Transverse colon (tissue), 4 donors: ENCODE measurements at places on chromosomes 2 and 18.
A peak's percentile ranks its signal among the peaks of the same experiment; 100 is the strongest.

DNA sequence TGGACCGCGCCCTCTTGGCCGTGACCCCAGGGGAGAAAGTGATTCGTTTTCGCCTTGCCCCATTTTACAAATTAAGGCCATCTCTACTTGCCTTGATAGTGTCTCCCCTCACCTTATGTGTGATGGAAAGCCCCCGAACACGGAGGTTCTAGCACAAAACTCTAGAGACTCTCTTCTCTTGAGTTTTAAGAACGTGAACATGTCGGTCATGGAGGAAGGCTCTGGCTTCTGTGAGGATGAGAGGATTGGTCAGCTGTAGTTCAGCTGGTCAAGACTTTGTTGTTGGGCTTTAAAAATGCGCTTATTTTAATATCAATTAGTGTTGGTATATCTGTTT is 828 bp downstream of the DYNC1I2 start:
- no peak for DNase-seq
- no peaks in the 10 kb centered on the region for H3K27me3 ChIP-seq
- H3K4me1 ChIP-seq: peaks cover 10% of the 10 kb centered on the region
- peak overlapping the region; percentile 85 for H3K27ac ChIP-seq
- peak overlapping the region; percentile 69 for H3K4me3 ChIP-seq
- H3K36me3 ChIP-seq: no peaks in the 10 kb centered on the region

DNA sequence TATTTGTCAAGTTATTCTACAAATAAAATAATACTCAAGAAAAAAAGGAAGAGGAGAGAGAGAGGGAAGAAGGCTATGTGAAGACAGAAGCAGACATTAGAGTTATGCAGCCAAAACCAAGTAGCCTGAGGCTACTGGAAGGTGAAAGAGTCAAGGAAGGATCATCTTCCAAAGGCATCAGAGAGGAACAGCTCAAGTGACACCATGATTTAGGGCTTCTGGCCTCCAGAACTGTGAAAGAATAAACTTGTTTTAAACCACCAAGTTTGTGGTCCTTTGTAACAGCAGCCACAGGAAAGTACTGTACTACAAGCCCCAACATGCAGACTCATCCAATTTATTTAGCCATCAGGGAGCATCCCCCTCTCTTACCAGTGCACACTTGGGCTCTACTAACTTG is 788.5 kb upstream of the LRRTM1 start:
- DNase-seq: no peak
- no peaks in the 10 kb centered on the region for H3K4me1 ChIP-seq
- H3K27ac ChIP-seq: no peak overlapping the region
- H3K27me3 ChIP-seq: no peaks in the 10 kb centered on the region
- no peak overlapping the region for H3K4me3 ChIP-seq
- H3K36me3 ChIP-seq: no peaks in the 10 kb centered on the region

GRCh38 chr2:33441235-33441810 is 35.1 kb upstream of the RASGRP3 start:
- no peaks in the 10 kb centered on the region for H3K36me3 ChIP-seq
- H3K4me3 ChIP-seq: no peak overlapping the region
- no peaks in the 10 kb centered on the region for H3K27me3 ChIP-seq
- no peaks in the 10 kb centered on the region for H3K4me1 ChIP-seq
- peak; percentile 15 for DNase-seq

GRCh38 chr2:197894751-197895274 is 90.4 kb downstream of the PLCL1 start:
- peaks cover 3% of the 10 kb centered on the region for H3K4me1 ChIP-seq
- H3K27me3 ChIP-seq: no peaks in the 10 kb centered on the region
- no peaks in the 10 kb centered on the region for H3K36me3 ChIP-seq
- no peak overlapping the region for H3K27ac ChIP-seq
- H3K4me3 ChIP-seq: no peak overlapping the region
- no peak for DNase-seq

DNA sequence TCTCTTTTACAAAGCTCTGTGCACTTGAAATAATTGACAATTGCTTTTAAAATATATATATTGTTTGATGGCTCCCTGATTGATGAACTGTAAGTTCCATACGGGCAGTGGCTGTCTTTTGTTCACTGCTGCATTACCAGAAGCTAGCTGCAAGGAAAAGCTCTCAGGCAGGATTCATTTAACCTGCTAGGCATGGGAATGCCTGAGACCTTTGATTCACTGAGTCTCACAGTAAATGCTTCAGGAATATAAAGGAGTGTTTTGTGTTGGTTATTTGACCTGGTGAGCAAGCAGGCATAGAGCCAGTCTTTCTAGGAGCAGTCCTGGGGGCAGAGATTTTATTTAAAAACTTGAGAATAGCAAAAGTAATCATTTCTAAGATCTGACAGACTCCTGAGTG is 193.2 kb upstream of the ITGA4 start:
- no peak overlapping the region for H3K4me3 ChIP-seq
- H3K4me1 ChIP-seq: no peaks in the 10 kb centered on the region
- H3K27ac ChIP-seq: no peak overlapping the region
- no peak for DNase-seq
- no peaks in the 10 kb centered on the region for H3K36me3 ChIP-seq

DNA sequence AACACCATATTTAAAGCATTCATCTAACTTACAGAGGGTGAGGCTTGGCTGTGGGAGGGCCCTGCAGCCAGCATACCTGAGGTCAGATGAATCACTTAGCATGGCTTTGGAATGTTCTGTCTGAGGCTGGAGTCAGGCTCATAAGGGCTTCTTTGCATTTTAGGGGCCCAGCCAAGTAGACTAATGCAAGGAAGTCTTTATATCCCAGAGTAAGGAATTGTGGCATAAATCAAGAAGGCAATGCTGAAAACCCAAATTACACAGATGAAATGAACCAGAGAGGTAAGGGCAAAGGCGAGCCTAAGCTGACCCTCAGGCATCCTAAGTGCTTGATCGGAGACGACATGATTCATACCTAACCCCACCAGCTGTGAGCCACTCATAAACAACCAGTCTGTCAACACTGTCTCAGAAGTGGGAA is 383.6 kb downstream of the DCC start:
- DNase-seq: no peak
- no peaks in the 10 kb centered on the region for H3K4me1 ChIP-seq
- H3K4me3 ChIP-seq: no peak overlapping the region
- no peaks in the 10 kb centered on the region for H3K36me3 ChIP-seq

GRCh38 chr2:118097657-118098056 is 9.4 kb downstream of the INSIG2 start:
- no peak overlapping the region for H3K27ac ChIP-seq
- H3K27me3 ChIP-seq: no peaks in the 10 kb centered on the region
- no peaks in the 10 kb centered on the region for H3K36me3 ChIP-seq
- no peak for DNase-seq
- H3K4me3 ChIP-seq: no peak overlapping the region
- H3K4me1 ChIP-seq: no peaks in the 10 kb centered on the region

DNA sequence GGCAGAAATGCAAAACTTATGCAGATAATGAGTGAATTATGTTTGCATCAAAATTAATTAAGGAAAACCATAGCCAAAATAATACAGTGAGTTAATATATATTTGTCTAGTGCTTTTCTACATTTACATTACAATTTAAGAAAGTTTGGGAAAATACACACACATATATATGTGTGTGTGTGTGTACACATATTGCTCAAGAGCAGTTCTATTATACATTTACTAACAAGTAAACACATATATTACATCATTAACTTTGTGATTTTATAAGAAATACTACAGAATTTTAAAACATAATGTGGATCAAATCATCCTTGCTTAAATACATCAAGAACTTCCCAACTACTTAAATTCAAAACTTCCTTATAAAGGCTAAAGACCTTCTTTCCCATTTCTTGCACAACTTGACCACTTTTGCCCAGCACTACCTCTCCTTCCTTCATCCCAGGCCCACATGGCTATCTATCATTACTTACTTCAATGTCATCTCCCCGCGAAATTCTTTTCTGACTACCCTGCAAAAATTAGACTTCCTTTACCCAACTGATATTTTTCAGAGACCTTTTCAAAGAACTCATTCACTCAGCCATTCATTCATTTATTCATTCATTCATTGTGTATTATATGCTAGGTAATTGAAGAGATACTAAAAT is 68.4 kb downstream of the COL5A2 start:
- DNase-seq: no peak
- no peak overlapping the region for H3K4me3 ChIP-seq

- H3K4me1 ChIP-seq: no peaks in the 10 kb centered on the region
- DNase-seq: peak; percentile 52
- no peaks in the 10 kb centered on the region for H3K36me3 ChIP-seq
Observed at GRCh38 chr18:76405681-76406356, 89.2 kb downstream of the ZNF516 start.

GRCh38 chr2:10971161-10971887 is 59.6 kb downstream of the KCNF1 start:
- no peak overlapping the region for H3K27ac ChIP-seq
- H3K4me3 ChIP-seq: no peak overlapping the region
- no peaks in the 10 kb centered on the region for H3K4me1 ChIP-seq
- H3K36me3 ChIP-seq: no peaks in the 10 kb centered on the region

GRCh38 chr2:142973160-142973821 is 95.8 kb downstream of the KYNU start:
- H3K27ac ChIP-seq: no peak overlapping the region
- no peaks in the 10 kb centered on the region for H3K27me3 ChIP-seq
- H3K4me1 ChIP-seq: no peaks in the 10 kb centered on the region
- no peaks in the 10 kb centered on the region for H3K36me3 ChIP-seq
- H3K4me3 ChIP-seq: no peak overlapping the region
- no peak for DNase-seq

DNA sequence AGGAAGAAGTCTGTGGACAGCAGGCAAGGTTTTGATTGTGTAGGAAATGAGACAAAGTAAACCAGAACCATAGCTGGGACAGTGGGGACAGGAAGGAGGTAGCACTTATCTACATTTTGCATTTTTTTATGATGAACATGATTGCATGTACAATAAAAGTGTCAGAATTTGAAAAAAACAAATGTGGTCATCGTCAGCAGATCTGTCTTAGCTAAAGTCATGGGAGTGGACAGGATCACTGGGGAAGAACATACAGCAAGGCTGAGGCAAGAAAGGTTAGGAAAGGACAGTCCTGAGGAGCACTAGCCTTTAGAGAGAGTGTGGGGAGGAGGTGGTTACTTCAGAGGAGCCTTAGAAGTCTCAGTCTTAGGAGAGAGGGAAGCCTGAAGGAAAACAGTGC is 35.1 kb upstream of the SLC14A2 start:
- no peak overlapping the region for H3K27ac ChIP-seq
- H3K36me3 ChIP-seq: no peaks in the 10 kb centered on the region
- H3K4me3 ChIP-seq: no peak overlapping the region

DNA sequence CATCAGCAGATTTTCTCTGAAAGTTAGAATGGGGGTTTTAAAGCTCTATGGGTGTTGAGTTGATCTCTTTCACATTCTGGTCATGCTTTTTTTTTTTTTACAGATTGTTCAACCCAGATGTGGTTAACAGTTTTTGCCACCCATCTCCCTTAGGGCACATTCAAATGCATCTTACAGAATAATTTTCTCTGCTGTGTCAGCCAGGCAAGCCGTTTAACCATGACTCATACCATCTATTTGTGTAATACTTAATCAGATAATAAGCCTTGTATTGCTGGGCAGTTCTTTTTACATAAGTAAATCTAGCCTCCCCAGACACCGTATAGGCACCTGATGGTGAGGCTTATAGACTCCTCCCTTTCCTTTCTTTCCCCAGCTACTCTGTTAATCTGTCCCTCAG is 62.0 kb downstream of the TGIF1 start:
- no peak overlapping the region for H3K4me3 ChIP-seq
- H3K36me3 ChIP-seq: no peaks in the 10 kb centered on the region

DNA sequence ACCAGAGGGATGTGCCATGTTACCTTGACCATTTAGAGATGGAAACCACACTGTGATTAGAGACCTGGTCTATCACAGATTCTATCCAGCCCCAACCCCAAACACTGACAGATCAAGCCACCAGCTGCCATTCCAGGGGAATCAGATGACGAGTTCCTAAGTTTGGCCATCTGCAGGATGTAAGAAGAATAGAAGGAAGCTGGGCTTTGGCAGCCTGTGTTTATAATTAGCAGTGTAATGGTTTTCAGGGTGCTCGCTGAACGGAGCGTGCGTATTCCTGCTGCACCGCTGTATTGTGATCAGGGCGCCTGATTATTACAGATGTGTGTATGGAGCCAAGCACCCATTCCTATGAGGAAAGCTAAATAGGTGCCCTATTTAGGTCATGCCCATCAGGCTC is 138.1 kb downstream of the LRRC30 start:
- no peak overlapping the region for H3K27ac ChIP-seq
- H3K27me3 ChIP-seq: no peaks in the 10 kb centered on the region

DNA sequence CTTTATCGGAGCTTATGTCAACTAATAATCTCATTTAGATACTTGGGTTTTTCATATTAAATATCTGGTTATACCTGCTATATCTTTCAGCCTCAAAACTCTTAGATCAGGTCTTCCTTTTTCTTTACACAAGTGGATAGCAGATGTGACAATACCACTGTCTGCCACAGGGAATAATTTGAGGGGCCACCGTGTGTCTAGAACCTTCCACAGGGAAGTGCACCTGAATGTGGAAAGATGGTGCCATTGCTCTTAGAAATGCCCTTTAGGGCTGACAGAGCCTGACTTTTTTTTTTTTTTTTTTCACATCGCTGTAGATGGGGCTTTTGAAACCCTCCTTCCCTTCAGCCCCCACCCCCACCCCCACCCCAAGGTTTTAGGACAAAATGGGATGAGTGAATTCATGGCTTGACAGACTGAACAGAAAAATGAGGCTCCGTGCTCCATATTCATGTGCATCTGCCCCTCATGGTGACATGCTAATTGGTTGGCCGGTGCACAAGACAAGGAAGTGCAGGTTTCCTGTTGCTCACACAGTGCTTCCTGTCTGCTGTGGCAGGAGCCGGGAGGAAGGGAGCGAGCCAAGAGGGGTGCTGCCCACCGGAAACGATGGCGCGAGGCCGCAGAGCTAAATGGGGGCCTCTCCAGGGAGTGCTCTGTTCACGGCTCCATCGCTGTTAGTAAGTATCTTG is 246.0 kb downstream of the LDLRAD4 start:
- no peak overlapping the region for H3K4me3 ChIP-seq
- H3K27ac ChIP-seq: peak overlapping the region; percentile 28
- H3K27me3 ChIP-seq: no peaks in the 10 kb centered on the region
- DNase-seq: peak; percentile 59
- no peaks in the 10 kb centered on the region for H3K36me3 ChIP-seq
- H3K4me1 ChIP-seq: no peaks in the 10 kb centered on the region

GRCh38 chr2:108330979-108331378 is 42.3 kb downstream of the SULT1C2 start:
- DNase-seq: no peak
- no peak overlapping the region for H3K27ac ChIP-seq
- no peak overlapping the region for H3K4me3 ChIP-seq
- no peaks in the 10 kb centered on the region for H3K36me3 ChIP-seq

DNA sequence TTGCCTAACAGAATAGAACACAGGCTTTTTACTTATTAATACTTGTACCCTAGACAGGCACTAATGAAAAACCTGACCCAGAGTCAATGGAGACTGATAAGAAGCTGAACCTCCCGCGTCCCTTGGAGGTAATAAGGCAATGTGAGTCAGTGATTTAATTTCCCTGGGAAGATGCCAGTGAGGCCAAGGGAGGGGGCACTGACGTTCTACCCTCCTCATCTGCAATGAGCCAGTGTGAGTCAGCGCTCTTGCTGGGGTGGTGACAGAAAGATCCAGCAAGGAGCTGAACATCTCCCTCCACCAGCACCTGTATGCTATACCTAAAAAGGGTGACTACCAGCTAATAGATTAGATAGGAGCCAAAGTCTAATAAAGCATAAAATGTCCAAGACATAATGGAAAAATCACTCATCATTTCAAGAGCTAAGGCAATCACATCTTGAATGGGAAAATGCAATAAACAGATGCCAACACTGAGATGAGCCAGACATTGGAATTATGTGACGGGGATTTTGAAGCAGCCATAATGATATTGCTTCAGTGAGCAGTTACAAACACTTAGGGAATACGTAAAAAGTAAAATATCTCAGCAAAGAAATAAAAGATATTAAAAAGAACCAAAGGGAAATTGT is 116.9 kb downstream of the TPGS2 start:
- no peak for DNase-seq
- no peak overlapping the region for H3K27ac ChIP-seq
- no peaks in the 10 kb centered on the region for H3K36me3 ChIP-seq
- no peaks in the 10 kb centered on the region for H3K27me3 ChIP-seq
- no peak overlapping the region for H3K4me3 ChIP-seq
